HS-27A (cell line): ENCODE measurements at places on chromosomes 7 and 10.
A peak's percentile ranks its signal among the peaks of the same experiment; 100 is the strongest.

DNA sequence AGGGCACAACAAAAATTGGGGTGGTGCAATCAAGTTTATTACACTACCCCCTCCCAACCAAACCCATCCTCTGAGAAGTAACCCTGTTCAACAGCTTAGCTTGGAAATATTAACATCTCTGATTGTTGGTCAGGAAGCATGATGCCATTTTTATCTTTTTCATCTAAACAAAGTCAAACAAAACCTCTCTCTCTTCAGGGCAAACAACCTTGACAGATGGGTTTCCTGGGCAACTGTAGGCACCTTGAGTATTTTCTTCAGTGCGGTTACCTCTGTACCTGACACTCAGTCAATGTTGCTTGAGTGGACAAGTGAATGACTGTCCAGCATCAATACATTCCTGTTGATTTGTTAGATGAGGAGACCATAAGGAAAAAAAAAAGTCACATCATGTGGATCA lies 183.6 kb downstream of the NRP1 start:
- no peak for DNase-seq

GRCh38 chr7:74292757-74293576 lies 3.8 kb downstream of the CLIP2 start:
- DNase-seq: no peak

DNA sequence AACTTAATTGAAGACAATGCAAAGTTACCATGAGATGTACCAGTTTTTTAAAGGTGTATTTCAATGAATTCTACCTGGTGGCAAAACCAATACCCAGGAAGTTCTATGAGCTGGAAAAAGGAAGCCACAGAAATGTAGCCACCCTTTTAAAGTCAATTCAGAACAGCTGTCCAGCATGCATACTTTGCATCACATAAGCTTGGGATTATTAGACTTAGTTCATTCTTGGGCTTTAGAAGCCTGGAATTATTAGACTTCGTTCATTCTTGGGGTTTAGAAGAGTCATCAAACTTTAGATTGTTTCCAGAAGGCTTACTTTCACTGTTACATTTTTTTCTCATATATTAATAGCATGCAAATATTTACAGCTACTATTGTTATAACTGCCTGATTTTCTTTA lies 20.9 kb downstream of the SLC25A13 start:
- DNase-seq: no peak

DNA sequence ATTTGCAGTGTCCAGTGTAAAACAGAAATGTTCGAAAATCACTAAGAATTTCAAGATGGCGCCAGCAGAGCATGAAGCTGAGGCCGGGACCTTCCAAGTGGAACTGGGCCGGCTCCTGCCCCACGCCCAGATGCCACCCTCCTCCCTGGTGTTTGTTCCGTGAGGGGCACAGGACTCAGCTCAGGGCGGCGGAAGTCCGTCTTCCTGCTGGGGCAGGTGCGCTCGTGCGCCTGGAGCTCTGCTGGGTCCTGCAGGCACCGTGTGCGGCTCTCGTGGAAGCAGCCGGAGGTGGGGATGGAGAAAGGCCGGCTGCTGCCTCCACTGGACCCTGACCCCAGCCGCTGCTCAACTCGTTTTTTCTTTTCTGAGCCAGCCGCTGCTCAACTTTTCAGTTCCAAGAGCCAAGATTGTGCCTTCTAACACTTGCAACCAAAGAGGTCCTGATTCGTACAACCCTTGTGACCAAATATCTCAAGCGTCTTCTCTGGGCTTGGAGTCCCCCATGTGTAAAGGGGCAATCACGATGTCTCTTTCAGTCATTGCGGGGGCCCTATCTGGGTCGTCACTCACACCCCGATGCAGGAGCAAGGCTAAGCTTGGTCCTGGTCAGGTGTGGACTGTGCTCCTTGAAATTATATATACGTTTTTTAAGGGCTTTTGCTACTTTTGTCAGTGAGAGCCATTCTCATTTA lies 334.4 kb downstream of the ADARB2 start:
- DNase-seq: no peak

DNA sequence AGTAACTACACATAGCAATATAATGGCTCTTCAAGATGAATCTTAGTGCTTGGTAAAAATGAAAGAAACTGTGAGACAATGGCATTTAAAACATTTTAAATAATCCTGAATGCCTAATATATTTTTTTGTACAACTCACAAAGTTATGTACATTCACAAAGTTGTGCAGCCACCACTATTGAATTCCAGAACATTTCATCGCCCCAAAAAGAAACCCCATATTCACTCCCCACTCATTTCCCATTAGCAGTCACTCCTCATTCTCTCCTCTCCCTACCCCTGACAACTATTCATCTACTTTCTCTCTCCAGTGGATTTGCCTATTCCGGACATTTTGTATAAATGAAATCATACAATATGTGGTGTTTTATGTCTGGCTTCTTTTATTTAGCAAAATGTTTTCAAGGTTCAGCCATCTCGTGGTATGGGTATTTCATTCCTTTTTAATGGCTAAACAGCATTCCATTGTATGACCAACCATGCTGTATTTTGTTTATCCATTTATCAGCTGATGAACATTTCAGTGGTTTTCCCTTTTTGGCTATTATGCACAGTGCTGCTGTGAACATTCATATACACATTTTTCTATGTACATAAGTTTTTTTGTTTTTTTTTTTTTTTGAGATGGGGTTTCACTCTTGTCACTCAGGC lies 34.7 kb downstream of the ENTPD7 start:
- DNase-seq: peak; percentile 26

DNA sequence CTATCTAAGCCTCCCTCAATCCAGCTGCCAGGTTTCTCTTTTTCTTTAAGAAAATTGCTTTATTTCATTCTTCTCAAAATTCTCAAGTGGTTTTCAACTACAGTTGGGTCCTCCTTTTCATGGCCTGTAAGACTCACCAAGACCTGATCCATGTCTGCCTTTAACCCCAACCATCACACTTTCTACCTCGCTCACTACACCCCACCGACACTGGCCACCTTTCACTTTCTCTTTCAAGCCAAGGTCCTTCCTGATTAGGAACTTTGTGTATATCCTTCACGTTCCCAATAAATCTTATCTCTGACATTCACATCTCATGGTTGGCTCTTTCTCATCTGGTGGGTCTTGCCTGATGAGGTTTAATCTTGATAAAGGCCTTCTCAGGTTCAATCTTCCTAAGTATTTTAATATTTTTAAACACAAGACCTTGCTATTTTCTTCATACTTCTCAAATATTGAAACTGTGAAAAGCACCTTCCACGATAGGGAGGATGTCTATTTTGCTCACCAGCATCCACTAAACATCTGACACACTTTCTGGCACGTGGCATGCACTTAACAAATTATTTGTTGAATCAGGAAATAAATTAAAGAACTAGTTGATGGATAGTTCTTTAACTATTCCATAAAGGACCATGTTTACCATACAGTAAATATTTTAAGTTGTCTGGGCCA lies 624.8 kb downstream of the GRID1 start:
- DNase-seq: no peak

DNA sequence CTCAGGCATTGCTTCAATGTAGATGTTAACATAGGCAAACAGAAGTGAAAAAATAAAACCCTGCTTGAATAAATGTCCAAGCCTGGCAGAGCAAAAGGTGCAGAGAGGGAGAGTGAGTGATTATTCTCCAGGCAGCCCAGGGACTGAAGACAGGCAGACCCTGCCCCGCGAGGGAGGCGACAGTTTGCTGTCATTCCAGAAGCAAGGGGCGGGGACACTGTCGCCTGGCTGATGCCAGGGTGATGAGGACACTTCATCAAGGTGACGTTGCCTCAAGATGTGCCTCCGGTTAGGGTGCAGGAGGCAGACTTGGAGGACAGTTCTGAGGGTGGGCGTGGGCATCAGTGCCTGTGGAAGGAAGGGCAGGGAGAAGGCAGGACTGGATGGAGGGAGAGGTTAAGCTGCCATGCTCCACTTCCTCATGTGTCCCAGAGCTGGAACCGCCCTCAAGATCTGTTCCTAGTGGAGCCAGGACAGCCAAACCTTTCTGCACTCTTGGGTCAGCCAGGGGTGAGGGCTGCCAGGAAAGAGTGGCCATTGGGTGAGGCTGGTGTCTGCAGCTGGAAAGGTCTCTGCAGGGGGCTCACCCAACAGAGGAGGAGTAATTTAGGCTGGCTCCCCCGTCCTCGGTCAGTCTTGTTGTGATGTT lies 560.5 kb upstream of the MKI67 start:
- no peak for DNase-seq

GRCh38 chr10:91034494-91035159 lies 113.7 kb upstream of the ANKRD1 start:
- no peak for DNase-seq

DNA sequence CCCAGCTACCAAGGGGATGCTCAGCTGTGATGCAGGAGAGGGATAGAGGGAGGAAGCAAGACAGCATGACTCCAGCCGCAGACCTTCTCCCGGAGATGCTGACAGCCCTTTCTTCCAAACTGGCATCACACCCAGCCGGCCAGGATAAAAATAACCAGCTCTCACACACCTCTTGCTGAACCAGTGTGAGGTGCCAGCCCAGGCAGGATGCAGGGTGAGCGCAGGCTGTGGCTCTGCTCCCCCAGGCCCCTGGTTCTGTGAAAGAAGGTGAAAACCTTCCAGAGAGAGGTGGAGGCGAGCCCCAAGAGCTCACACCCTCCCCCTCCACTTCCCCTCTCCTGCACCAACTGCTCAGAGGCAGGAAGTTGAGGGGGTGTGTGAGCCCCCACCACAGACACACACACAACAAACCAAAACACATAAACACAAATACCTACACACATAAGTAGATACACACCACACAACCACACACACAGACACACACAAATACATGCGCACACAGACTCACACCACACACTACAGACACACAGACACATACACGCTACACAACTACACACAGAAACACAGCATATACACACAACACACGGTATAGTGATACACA lies 4.0 kb downstream of the GPR15LG start:
- no peak for DNase-seq

DNA sequence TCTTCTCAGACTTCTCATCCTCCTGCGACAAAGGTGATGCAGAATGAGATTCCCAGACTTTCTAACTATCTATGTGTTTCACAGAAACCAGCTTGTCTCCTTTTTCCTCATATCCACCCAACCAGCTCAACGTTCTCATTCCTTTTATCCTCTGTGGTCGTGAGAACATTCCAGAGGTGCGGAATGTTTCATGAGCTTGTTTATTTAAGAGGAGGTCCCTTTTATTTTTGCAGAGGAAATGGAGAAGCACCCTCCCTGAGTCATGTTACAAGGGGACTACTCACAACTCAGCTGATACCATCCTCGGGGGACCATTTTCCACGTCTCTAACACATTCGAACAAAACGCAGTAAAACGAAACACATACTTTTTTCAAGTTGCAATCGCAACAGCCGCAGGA lies 93.2 kb downstream of the ZRANB1 start:
- peak; percentile 72 for DNase-seq

DNA sequence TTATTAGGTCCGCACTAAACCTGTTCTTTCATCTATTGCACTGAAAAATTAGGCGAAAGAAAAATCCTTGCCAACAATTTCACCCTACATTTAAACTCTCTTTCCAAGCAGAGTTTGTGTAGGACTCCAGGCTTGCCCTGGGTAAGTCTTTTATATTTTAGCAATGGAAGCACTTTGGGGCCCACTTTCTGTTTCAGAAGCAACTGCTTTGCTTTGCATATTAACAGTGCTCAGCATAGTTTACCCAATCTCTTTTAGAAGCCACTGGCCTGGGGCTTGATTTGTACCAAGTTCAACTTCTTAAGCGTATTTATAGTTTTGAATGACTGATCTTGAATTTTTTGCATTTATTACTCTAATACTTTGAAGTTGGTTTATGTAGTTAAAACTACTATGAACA lies 78.8 kb upstream of the MDFIC start:
- no peak for DNase-seq

GRCh38 chr10:70232155-70232858 lies 922 bp downstream of the PPA1 start:
- DNase-seq: no peak

DNA sequence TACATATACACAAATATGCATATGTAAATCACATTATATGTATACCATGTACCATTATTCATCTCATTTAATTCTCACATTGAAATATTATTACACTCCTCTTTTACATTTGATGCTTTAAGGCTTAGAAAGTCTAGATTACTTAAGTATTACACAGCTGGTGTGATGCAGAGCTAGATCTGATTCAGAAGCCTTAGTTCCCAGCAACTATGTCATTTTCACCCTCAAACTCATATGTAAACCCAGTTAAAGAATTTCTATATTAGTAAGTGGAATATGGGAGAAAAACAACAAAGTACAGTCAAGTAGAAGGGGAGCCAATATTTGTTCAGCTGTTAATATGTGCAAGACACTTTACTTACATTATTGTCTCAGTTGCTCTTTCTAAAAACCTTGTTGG lies 74.3 kb upstream of the CSTF2T start:
- DNase-seq: no peak

DNA sequence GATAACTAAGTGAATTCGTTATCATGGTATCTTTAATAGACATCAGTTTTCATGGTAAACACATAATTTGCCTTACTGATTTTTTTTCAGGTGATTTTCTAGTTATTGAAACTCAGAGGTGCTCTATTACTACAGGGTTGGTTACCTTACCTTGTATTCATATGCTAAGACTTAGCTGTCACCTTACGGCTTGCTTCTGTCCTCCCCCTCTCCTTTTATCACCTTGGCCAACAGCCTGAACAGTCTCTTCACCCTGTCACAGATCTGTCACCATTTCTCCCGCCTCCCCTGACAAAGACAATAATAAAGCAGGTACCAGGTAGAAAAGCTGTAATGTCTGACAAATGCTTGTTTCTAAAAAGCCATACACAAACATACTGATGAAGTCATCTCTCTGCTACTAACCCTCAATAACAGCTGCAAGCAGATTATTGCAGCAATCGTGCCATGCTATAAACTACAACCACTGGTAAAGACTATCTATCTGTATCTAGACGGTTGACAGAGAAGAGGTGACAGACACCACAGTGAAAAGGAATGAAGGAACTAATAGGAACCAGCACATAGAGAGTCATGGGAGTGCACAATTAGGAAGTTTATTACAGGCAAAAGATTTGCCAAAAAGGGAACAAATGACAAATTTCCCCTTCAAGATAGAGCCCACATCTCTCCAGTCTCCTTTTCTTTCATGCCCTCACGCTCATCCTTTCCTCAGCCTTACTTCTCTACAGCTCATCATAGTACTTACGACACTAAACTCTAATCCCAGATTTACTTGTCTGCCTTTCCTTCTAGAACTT lies 57.2 kb downstream of the ARHGAP12 start:
- no peak for DNase-seq
